Kidney epithelial cell (primary cell): ENCODE measurements at places on chromosomes 11 and 22. TPM values are rescaled to one million over a fixed set of nuclear protein-coding genes. Genes with fewer than 3 reads are reported as not detected.

GRCh38 chr11:6096417-6096816 is 11.1 kb upstream of the OR56B4 start:
- DNase-seq = no peak

DNA sequence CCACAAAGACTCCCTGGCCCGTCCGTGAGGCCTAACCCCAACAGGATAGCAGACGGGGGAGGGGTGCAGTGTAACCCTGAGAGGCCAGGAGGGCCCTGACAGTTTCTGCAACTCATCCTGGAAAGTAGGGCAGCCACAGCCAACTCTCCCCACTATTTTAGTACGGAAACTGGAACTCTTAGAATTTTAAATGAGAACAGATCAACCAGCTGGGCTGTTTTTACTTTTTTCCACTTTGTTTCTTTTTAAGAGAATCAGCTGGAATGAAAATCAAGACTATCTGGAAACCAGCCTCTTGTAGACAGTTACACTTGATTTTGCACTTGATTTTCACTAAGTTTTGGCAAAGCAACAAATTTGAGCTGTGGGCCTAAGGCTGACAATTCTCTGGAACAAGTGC is 42.7 kb upstream of the NRIP3 start:
- DNase-seq = no peak

- DNase-seq = no peak
Measured at GRCh38 chr11:8773916-8774539, 91.4 kb downstream of the RPL27A start.

DNA sequence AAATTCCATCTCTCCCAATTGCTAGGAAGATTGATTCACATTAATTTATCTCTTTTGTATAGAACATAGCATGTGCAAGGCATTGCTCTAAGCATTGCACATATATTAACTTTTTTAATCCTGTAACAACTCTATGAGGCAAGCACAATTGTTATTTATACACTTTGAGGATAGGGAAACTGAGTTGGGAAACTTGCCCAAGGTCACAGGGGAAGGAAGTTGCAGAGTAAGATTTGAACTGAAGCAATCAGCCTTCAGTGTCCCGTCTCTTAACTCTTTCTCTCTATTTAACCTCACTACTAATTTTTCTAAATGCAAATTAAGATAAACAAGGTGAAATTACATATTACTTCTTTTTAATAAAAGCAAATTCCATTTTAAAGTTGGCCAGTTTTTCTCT is 22.2 kb downstream of the OR56B4 start:
- no peak for DNase-seq

- no peak for DNase-seq
Measured at GRCh38 chr11:74683941-74684481, 47.2 kb downstream of the CHRDL2 start.

DNA sequence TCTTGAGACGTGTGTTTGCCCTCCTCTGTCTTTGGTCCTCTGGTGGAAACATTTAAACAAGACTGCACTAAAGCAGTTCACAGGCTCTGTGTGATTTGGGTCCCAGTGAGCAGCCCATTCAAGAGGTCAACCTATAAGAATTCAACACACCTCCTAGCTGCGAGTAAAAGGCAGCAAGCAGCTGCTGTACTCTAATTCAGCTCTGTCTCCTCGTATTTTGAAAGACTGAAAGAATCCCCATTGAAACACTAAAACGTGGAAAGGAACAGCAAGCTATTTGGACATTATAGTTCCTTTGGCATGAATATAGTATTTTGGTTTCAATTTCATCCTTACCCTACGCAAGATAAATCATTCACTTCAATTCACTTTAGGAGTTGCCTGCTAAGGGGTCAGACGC is 1046.7 kb downstream of the DLG2 start:
- no peak for DNase-seq

DNA sequence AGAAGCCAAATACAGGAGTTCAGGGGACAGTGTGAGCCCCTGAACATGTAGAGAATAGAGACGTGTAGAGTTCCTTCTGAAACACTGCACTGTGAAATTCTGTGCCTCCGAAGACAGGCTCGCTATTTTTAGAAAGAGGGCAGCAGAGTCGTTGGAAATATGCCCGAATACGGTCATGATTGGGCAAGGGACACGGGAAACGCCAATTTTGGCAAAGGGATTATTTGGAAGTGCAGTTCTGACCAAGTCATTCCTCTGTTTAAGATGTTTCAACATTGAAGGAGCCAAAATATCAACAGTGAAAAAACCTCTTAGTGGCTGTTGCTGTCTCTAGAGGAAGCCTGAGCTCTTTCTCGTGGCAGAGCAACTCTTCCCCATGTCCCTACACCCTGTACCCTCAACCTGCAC is 9.5 kb upstream of the CBX6 start:
- DNase-seq = no peak

DNA sequence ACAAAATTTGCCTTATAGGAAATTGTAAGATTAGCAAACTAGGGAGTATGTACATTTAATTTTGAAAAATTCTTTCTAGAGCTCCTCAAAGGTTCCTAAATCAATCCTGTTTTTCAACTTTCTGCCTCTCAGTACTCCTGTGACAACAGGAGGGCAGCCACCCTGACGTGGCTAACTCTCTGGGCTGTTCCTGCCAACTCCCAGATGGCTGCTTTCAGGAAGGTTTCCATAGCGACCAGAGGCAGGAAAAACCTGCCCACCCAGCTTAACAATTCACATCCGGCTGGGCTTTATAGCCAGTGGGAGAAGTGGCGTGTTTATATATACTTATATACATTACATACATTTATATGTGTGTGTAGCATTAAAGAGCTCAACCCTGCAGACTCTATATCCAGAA is 26.5 kb downstream of the SGSM3 start:
- DNase-seq = peak; percentile 69

- no peak for DNase-seq
Measured at GRCh38 chr11:36215693-36216060, 73.5 kb downstream of the COMMD9 start.

GRCh38 chr22:38403812-38404211 is 51.2 kb downstream of the KCNJ4 start:
- no peak for DNase-seq

DNA sequence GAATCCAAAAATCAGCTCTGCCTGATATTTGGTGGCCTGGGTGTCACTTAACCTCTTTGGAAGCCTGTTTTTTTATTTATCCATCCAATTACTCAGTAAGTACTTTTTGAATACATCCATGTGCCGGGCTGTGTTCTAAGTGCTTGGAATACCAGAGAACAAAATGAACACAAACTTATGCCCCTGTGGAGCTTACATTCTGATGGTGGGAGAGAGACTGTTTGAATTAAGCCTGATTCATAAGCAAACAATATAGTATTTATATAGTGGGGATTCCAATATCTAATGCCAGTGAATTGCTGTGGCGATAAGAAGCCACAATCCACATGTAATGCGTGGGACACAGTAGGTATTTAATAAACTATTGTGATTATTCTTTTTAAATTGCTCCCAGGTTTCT is 19.4 kb downstream of the KCNJ5 start:
- no peak for DNase-seq

DNA sequence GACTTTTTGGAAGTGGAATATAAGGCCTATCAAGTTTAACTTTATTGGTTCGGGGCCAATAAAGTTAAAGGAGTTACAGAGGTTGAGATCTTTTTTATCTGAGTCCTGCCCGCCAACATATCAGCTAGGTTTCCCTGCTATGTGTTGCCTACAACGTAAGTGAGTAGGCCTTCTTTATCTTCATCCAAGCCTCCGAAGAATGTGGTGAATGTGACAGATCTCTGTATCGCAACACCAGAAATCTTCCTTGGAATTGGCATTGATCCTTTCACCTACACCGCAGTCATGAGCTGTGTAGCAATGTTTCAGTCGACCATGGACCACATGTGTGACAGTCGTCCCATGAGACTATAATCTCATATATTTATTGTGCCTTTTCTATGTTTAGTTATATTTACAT is 37.3 kb upstream of the CADM1 start:
- DNase-seq = no peak

DNA sequence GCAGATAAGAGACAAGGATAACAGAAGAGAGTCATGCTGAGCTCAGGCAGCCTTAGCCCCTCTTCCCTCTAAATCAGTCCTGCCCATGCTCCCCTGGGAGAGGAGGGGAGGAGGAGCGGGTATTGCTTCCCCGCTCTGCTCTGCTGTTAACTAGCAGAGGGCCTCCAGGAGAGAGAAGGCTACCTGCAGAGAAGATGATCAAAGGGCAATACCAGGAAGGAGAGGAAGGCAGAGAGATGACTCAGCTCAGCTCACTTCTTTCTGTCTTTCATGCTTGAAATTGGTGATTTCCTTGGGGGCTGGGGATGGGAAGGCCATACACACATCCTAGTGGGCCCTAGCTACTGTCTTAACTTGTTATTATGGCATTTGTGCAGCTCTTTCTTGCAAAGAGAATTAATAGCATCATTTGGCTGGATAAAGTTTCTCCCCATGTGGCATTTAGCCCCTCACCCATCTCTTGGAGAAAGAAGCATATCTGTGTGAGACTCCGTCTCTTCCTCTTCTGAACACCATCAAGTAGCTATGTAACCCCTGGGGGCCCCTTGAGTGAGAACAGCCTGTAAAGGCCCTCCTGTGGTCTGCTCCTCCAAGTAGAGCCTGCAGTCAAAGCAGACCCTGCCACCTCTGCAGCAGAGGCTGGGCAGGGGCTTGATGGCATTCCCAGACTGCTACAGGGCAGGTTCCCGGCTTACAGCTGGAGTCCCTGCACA is 33.4 kb upstream of the AMOTL1 start:
- no peak for DNase-seq

DNA sequence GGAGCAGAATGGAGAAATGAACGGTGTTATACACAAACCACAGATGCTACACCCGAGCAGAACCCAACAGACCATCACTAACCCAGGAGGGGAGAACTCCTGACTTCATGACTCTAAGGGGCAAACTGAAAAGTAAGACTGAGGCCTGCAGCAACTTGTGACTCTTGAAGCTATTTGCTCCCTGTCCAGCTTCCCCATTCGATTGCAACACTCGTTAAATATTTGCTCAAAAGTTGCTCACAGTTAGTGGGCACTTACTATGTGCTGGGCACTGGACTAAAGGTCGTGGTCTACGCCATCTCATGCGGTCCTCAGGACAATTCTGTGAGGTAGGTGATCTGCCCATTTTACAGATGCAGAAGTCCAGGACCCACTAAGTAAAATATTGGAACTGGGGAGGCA is 9.5 kb upstream of the ADA2 start:
- peak; percentile 2 for DNase-seq

- no peak for DNase-seq
Measured at GRCh38 chr11:28727254-28727653, 619.1 kb downstream of the METTL15 start.

DNA sequence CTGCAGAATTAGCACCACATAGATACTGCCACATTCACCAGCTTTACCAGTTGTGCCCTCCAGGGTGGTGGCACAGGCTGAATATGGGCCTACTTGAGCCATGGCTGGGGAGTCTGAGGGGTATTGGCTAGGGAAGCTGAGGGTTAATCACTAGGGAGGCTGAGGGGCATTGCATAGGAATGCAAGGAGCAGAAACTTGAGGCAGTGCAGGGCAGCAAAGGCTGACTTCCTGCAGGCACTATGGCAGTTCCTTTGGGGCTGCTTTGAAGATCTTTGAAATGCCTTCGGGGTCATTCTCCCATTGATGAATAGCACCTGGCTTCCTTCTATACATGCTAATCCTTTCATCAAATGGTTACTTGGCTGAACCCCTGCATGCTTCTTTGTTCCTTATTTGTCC is 171.5 kb downstream of the RCN1 start:
- no peak for DNase-seq

DNA sequence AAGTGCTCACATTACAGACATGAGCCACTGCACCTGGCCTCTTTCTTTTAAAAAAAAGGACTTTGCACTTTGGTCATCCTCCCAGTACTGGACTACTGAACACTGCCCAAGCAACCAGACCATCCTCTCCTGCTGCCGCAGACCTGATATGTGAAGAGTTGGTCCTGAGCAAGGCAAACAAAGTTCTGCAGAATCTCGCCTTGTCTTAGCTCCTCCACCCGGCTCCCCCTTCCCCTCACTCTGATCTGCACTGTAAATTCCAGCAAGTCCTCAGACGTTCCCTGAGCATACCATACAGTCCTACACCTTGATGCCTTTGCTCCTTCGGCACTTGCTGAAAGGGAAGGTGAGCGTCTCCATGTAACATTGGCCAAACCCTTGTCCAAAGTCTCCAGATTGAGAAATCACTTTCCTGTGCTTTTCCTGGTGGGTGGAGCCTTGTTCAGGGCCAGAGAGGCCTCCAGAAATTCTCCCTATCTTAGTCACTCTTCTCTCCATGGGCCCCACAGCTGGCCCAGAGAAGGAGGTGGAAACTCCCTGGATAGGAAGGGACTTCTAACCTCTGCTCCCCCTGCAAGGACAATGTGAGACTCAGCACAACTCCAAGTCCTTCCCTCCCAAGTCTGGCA is 47.0 kb upstream of the TIMP3 start:
- no peak for DNase-seq

DNA sequence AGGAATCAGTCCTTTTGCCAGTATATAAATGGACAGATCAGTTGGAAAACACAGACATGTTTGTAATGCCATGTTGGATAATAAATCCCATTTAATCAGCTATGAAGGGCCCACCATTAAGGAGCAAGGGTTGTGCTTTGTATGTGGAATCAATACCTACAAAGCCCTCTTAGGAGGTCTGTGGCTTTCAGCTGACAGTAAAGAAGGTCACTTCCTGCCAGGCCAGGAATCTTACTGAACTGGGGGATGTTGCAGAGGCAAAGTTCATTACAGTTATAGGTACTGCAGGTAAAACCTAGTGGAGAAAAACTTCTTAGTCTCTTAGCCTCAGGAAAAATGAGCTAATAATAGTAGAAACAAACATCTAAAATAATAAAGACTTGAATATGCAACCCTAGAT is 129.5 kb downstream of the FAM76B start:
- no peak for DNase-seq

- no peak for DNase-seq
Measured at GRCh38 chr11:130425156-130425555, 3.3 kb downstream of the ADAMTS8 start.

OR5A1 gene
- total RNA-seq = not detected in 2 replicates

KRTAP5-2 gene
- not detected in 2 replicates for total RNA-seq

NPAS4 gene
- total RNA-seq = not detected in 2 replicates

MS4A15 gene
- total RNA-seq = not detected in 2 replicates

TMPRSS13 gene
- total RNA-seq = 1.6 TPM in 1 of 2 replicates, not detected in the other

C22orf31 gene
- total RNA-seq = not detected in 2 replicates

OR2AT4 gene
- total RNA-seq = not detected in 2 replicates

SELENOH gene
- total RNA-seq = 249 and 278 TPM in 2 replicates

NXPE1 gene
- total RNA-seq = not detected in 2 replicates

GTPBP1 gene
- total RNA-seq = 33.0 and 35.4 TPM in 2 replicates

OR51B5 gene
- not detected in 2 replicates for total RNA-seq

SFI1 gene
- 13.2 and 18.1 TPM in 2 replicates for total RNA-seq

NRGN gene
- not detected in 2 replicates for total RNA-seq

PHRF1 gene
- 32.5 and 33.0 TPM in 2 replicates for total RNA-seq

LRRC74B gene
- total RNA-seq = not detected in 2 replicates

KCNE3 gene
- total RNA-seq = 0.42 and 0.55 TPM in 2 replicates
